Lower lobe of right lung (tissue), 2 donors: ENCODE measurements at places on chromosomes 4 and X. TPM values are rescaled to one million over a fixed set of nuclear protein-coding genes. Genes with fewer than 3 reads are reported as not detected.

GRCh38 chr4:162456106-162456505, 292.3 kb upstream of the FSTL5 start:
- H3K4me3 ChIP-seq: no peak overlapping the region
- no peaks in the 10 kb centered on the region for H3K4me1 ChIP-seq
- no peaks in the 10 kb centered on the region for H3K36me3 ChIP-seq
- DNase-seq: no peak
- H3K27me3 ChIP-seq: no peaks in the 10 kb centered on the region

DNA sequence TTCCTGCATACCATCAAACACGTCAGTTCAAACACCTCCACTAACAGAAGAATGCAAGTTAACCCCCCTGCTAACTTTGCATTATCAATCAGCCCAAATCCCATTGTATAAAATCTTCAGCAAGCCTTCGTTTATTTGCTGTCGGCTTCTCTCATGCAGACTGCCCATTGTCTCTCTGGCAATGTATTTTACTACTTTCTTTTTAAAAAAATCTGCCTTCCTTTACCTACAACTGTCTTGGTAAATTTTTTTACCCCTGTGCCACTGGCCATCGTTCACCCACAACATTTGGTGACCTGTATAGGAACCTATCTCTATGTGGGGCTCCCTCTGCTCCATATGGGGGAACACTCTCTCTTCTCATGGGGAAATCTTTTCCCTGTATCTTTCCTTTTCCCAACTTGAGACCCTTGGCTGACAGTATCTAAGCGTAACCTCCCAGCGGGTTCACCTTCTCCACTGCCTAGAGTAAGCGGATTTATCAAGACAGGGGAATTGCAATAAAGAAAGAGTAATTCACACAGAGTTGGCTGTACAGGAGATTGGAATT, 244.6 kb downstream of the CPXCR1 start:
- no peaks in the 10 kb centered on the region for H3K27me3 ChIP-seq
- no peak overlapping the region for H3K27ac ChIP-seq
- H3K4me1 ChIP-seq: no peaks in the 10 kb centered on the region
- no peak for DNase-seq
- H3K4me3 ChIP-seq: no peak overlapping the region

DNA sequence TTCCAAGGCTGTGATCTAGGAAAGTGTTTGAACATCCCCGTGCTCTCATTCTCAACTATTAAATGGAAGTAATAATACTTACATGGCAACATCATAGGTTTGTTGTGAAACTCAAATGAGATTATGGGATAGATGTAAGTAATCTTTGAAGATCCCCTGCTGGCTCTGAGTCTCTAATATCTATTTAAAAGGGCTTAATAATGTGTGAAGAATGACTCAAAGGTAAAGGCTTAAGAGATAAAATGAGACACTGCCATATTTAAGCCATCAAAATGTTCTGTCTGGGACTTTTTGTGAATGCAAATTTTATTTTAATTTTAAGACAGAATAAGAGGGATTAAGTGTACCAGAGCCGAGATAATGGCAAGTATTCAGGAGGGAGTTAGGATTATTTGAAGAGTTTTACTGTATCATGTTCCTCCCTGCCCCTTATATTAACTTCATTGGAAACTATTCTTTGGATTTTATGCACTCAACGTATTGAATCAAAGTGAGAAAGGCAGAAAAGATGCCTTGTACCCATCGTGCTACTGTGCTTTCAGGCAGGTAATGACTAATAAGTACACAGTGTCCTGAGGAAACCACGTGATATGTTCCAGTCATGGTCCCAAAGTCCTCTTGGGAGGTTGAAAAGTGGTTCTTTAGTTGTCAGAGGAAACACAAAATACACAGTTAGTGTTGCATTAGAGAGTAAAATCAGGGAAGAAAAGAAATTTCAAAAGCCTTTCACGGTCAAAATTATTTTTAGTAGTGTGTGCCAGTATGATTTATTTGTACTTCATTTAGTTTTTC, 192.4 kb downstream of the RBM46 start:
- no peaks in the 10 kb centered on the region for H3K27me3 ChIP-seq
- DNase-seq: no peak
- H3K36me3 ChIP-seq: no peaks in the 10 kb centered on the region
- no peak overlapping the region for H3K27ac ChIP-seq

GRCh38 chr4:158861766-158862165, 92.9 kb downstream of the FNIP2 start:
- no peaks in the 10 kb centered on the region for H3K27me3 ChIP-seq
- no peaks in the 10 kb centered on the region for H3K4me1 ChIP-seq
- peaks cover 69% of the 10 kb centered on the region for H3K36me3 ChIP-seq
- no peak overlapping the region for H3K27ac ChIP-seq
- H3K4me3 ChIP-seq: no peak overlapping the region

DNA sequence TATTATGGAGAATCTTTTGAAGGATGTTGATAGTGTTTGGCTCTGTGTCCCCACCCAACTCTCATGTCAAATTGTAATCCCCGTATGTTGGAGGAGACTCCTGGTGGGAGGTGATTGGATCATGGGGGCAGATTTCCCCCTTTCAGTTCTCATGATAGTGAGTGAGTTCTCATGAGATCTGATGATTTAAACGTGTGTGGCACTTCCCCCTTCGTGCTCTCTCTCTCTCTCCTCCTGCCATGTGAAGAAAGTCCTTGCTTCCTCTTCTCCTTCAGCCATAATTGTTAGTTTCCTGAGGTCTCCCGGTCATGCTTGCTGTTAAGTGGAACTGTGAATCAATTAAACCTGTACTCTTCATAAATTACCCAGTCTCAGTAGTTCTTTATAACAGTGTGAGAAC, 166.1 kb upstream of the NUDT6 start:
- H3K27ac ChIP-seq: no peak overlapping the region
- peaks cover 5% of the 10 kb centered on the region for H3K36me3 ChIP-seq
- H3K27me3 ChIP-seq: no peaks in the 10 kb centered on the region
- no peak for DNase-seq

GRCh38 chr4:186227221-186227620, at the start of gene KLKB1:
TSS of gene KLKB1 (plus strand) at chr4:186227507. CDS start at chr4:186228196, 689 bp downstream.
- no peaks in the 10 kb centered on the region for H3K4me1 ChIP-seq
- no peak within 1 kb of the TSS for H3K4me3 ChIP-seq
- H3K27me3 ChIP-seq: no peaks in the 10 kb centered on the region
- no peak for DNase-seq
- no peaks in the 10 kb centered on the region for H3K36me3 ChIP-seq
- no peak within 1 kb of the TSS for H3K27ac ChIP-seq

DNA sequence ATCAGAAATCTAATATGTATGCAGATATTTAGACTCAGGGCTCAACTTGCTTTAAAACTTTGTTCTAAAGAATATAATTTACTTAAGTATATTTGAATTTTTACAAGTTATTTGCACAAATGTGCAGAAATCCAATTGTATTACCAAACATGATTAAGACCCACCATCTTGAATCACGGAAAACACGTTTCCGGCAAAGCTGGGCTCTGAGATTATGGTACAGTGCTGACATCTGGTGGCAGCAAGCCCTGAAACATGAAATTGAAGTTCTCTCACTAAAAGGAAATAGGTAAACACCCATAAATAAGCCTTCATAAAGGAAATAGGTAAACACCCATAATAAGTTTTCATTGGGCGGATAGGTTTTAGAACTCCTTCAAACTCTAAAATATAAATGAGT, 98.3 kb upstream of the MAOA start:
- no peak overlapping the region for H3K27ac ChIP-seq
- DNase-seq: peak; percentile 41

- peaks cover 5% of the 10 kb centered on the region for H3K4me1 ChIP-seq
- H3K36me3 ChIP-seq: no peaks in the 10 kb centered on the region
- H3K4me3 ChIP-seq: peak overlapping the region; percentile 28
- H3K27me3 ChIP-seq: no peaks in the 10 kb centered on the region
- no peak overlapping the region for H3K27ac ChIP-seq
Observed at GRCh38 chr4:122458625-122459024, 2.1 kb upstream of the IL2 start.

- H3K4me3 ChIP-seq: no peak overlapping the region
- H3K27me3 ChIP-seq: no peaks in the 10 kb centered on the region
- H3K27ac ChIP-seq: no peak overlapping the region
Observed at GRCh38 chr4:65249111-65249510, 421.2 kb downstream of the EPHA5 start.

DNA sequence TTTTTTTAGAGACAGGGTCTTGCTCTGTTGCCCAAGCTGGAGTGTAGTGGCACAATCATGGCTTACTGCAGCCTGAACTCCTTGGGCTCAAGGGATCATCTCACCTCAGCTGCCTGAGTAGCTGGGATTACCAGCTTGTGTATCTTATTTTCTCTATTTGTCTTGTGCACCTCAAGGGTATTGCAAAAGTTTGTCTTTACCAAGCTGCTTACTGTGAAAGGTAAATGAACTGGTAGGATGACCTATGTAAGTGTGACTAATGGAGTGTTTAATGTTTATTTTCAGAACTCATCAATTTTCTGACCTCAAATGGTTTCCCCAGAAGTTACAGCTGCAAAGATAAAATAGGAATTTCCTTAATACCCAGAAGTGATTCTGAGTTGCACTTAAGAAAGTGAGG, 5.3 kb upstream of the FGA start:
- no peaks in the 10 kb centered on the region for H3K36me3 ChIP-seq
- no peak overlapping the region for H3K27ac ChIP-seq
- H3K4me1 ChIP-seq: no peaks in the 10 kb centered on the region

DNA sequence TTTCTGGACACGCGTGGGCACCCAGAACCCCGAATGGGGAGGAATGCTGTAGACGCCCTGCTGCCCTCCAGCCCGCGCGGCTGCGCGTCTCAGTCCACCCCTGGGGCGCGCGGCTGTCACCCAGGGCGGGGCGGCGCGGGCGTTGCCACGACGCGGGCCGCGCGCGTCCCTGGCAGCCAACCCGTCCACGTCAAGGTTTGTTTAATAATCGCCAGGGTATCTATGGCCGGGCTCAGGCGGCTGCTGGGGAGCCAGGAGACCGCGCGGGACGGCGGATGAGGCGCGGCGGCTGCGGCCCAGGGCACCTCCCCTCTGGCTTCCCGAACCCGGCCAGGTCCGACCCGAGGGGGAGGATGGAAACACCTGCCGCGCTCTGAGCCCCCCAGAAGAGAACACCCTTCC, at the start of gene SPATA18:
TSS of gene SPATA18 (plus strand) at position 92 of the 402 bp plus-strand sequence. CDS start 401 bp downstream, outside the sequence.
- peak within 1 kb of the TSS; percentile 63 for H3K4me3 ChIP-seq
- H3K36me3 ChIP-seq: no peaks in the 10 kb centered on the region
- peak within 1 kb of the TSS; percentile 29 for H3K27ac ChIP-seq
- peaks cover 16% of the 10 kb centered on the region for H3K27me3 ChIP-seq

GRCh38 chrX:22968494-22968893, 31.3 kb upstream of the DDX53 start:
- no peak overlapping the region for H3K4me3 ChIP-seq
- DNase-seq: no peak
- no peaks in the 10 kb centered on the region for H3K4me1 ChIP-seq
- no peak overlapping the region for H3K27ac ChIP-seq

- DNase-seq: peak; percentile 51
- H3K4me3 ChIP-seq: no peak overlapping the region
- H3K36me3 ChIP-seq: no peaks in the 10 kb centered on the region
- no peaks in the 10 kb centered on the region for H3K27me3 ChIP-seq
- H3K4me1 ChIP-seq: no peaks in the 10 kb centered on the region
- H3K27ac ChIP-seq: no peak overlapping the region
Observed at GRCh38 chr4:17771284-17771908, 10.0 kb downstream of the FAM184B start.

- H3K27me3 ChIP-seq: no peaks in the 10 kb centered on the region
- DNase-seq: peak; percentile 78
- H3K4me3 ChIP-seq: peak overlapping the region; percentile 72
- peaks cover 41% of the 10 kb centered on the region for H3K4me1 ChIP-seq
- H3K36me3 ChIP-seq: no peaks in the 10 kb centered on the region
Observed at GRCh38 chrX:78104447-78105176, 564 bp downstream of the PGK1 start.

GRCh38 chrX:542179-542578, 88.4 kb upstream of the SHOX start:
- no peaks in the 10 kb centered on the region for H3K36me3 ChIP-seq
- no peak for DNase-seq
- no peaks in the 10 kb centered on the region for H3K4me1 ChIP-seq
- H3K27ac ChIP-seq: no peak overlapping the region
- H3K4me3 ChIP-seq: no peak overlapping the region

DNA sequence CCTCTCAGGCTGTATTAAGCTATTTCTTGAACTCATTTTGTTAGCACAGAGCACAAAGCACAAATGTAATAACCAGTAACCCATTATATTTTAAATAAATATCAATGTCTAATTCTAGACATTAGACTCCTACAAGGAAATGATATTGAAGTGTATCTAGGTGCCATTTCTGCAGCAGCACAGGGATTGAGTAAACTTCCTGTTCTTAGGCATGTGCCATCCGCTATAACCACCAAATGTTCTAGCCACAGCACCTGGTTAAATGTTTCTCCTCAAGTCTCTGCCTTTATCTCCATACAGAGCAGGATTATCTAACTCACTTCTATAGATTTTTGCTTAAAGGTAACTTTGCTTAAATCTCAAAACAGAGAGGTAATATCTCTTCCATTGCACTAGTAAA, 51.4 kb downstream of the SGMS2 start:
- DNase-seq: no peak
- no peak overlapping the region for H3K27ac ChIP-seq
- H3K4me3 ChIP-seq: no peak overlapping the region
- no peaks in the 10 kb centered on the region for H3K36me3 ChIP-seq

DNA sequence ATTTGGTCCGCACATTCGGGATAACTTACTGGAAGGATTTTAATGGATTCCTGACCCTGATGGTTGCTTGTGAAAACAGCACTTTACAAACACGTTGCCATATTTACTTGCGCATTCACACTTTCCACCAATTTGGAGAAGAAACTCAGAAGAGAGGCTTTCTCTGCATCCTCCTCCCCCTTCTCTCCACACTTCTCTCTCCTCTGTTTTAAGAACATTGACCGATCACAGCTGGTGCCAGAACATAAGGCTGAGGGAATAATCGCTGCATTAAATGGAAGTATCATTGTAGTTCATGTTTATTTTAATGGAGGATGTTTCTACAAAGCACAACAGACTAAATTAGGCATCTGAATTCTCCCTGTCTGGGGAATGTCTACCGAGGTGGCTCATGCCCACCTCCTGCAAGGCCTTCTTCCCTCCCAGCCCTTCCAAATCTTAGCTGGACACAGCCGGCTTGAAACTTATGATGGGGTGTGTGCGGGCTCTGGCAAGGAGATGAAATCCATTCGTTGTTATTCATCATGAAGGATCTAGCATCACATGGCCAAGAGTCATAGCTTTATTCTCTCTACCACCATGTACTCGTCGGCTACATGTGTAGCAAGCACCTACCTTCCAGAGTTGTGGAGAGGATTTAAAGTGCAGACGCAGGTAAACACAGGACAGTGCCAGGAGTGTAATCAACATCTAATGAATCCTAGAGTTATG, 204.1 kb downstream of the LDB2 start:
- H3K27ac ChIP-seq: no peak overlapping the region
- no peak for DNase-seq
- no peaks in the 10 kb centered on the region for H3K36me3 ChIP-seq

The UBA6 gene
- 54.4 TPM for total RNA-seq

The SOWAHD gene
- 9.6 TPM for total RNA-seq

The CLDN2 gene
- total RNA-seq: not detected

The SLC49A3 gene
- total RNA-seq: 31.5 TPM

The MAGEC1 gene
- not detected for total RNA-seq

The CLDN22 gene
- total RNA-seq: not detected

The FRMD7 gene
- not detected for total RNA-seq

The XG gene
- 0.41 TPM for total RNA-seq
